ENCODE measurements at places on chromosomes 2 and 18. TPM values are rescaled to one million over a fixed set of nuclear protein-coding genes. Genes with fewer than 3 reads are reported as not detected.
A peak's percentile ranks its signal among the peaks of the same experiment; 100 is the strongest.

Gene FBXO11
- total RNA-seq: 65.0 TPM

Gene OR6B2
- total RNA-seq: not detected

Gene UXS1
- 43.2 TPM for total RNA-seq

Gene CD28
- total RNA-seq: not detected

Gene CYP1B1
- not detected for total RNA-seq

DNA sequence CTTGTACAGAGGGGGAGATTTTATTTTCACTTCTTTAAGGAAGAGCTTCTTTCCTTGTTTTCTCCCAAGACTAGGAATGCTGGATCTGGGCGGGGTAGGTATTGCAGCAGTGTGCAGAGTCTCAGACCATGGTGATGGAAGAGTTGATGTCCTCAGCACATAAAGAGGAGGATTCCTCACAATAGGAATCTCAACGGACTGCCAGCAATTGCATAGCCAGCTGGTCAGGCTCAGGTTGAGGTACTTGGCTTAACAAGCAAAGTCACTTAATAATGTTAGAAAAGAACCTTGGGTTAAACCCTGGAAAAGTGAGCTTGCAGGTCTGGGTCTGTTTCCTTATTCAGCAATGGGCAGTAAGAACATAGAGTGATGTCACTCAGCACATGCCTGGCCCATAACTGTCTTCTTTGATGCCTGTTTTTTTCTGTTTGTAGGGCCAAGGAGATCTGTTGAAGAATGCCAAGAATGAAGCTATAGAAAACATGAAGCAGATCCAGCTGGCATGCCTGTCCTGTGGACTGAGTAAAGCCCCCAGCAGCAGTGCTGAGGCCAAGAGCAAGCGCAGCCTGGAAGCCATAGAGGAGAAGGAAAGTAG lies 342.1 kb downstream of the PLCL1 start:
- DNase-seq: no peak

DNA sequence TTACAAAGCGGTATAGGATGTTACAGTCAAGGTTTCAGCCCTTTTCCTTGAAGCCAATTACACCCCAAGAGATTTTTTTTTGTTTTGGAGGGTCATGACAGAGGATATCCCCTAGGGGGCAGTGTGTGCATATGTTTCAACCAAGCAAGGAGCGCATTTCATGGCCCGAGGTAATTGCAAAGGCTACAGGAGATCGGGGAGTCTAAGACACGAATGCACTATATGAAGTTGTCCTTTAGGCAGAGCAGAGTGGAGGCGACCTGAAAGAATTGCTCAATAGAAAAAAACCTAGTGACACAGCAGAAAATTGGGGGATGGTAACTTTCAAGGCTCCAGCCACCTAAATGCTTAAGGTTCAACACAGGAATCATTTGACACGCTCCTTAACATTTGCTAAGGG lies 219.8 kb upstream of the PARD3B start:
- peak; percentile 89 for DNase-seq

Gene DNER
- total RNA-seq: not detected

DNA sequence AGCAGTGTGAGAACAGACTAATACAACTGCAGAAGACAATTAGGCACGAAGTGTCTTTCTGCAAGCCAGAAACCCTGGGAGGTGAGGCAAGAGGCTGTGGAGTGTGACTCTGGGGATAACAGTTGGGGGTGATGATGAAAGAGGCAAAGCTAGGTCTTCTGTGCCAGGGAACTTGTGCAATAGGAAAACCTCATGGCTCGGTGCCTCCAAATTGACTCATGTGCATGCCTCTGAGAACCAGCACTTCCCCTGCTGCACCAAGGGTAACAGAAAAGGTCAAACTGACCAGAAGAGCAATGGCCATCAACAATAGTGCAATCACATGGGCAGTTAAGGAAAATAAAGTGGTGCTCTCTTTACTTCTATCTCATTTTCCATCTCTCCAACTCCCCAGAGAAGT lies 136.4 kb downstream of the SCG2 start:
- peak; percentile 84 for DNase-seq

Gene PXDN
- total RNA-seq: 248 TPM

- no peak for DNase-seq
Measured at GRCh38 chr2:151204756-151205155, 56.9 kb downstream of the RBM43 start.

- no peak for DNase-seq
Measured at GRCh38 chr2:10231551-10232085, 71.1 kb upstream of the HPCAL1 start.

Gene LDAH
- 24.2 TPM for total RNA-seq

Gene PPIL3
- 28.7 TPM for total RNA-seq

Gene KCNE4
- total RNA-seq: not detected

GRCh38 chr18:9366126-9366714 lies 31.6 kb downstream of the TWSG1 start:
- DNase-seq: peak; percentile 79

GRCh38 chr2:138910427-138910826 lies 130.2 kb upstream of the NXPH2 start:
- no peak for DNase-seq

GRCh38 chr2:37984176-37984575 lies 59.1 kb downstream of the RMDN2 start:
- DNase-seq: no peak

DNA sequence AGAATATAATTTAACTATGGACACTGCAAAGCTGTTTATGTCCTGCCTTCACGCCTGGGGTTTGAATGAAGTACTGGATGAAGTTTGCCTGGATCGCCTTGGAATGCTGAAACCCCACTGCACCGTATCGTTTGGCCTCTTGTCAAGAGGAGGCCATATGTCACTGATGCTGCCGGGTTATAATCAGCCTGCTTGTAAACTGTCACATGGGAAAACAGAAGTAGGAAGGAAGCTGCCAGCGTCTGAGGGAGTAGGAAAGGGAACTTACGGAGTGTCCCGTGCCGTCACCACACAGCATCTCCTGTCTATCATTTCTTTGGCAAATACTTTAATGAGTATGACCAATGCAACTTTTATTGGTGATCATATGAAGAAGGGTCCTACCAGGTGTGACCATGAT lies 105.8 kb downstream of the WDR7 start:
- DNase-seq: no peak

DNA sequence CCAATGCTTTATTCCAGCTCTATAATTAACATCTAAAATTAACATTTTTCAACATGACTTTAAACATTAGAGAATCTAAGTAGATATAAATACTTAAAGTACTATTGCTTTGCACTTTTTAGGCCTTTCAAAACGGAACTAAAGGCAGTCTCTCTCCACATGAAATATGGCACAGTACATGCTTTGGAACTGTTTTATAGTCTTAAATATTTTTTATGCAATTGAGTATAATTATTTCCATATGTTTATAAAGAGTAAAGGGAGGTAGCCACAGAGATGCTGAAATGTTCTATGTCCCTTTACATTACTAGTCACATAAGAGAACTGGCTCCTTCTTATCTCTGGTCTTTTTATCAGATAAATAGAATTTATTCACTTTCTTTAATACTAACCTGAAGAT lies 674.0 kb downstream of the PLCL1 start:
- no peak for DNase-seq

DNA sequence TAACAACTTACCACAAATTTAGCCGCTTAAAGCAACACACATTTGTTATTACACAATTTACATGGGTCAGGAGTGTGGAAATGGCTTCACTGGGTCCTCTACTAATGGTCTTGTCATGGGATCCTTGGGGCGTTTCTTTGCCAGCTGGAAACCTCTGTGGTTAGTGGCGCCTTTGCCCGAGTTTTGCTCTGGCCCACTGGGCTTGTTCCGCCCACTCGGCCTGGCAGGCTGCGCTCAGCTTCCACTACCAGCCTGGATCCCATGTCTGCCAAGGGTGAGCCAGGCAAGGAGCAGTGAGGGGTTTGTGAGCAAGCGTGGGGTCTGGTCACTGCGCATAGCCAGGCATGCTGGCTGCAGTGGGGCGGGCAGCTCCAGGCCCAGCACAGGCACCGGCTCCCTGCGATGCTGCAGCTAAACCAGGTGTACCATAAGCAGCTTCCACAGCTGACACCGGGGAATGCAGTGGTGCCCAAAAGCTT lies 16.2 kb upstream of the MBD2 start:
- DNase-seq: no peak

DNA sequence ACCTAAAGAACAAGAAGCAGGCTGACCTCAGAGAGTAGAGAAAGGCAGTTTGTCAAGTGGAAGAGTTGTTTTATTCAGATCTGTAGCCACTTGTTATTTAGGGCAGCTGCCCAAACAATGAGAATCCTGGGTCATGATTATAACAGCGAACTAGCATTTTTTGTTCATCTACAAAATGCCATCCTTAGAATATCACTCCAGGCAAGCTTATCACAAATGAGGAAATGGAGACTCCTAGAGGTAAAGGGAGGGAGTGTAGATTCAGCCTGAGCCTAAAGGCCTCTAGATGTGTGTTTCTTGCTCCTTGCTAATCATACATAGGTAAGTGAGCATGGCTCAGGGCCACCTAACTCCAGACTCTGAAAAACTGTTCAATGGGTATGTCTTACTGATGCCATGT lies 126.1 kb downstream of the HNMT start:
- DNase-seq: peak; percentile 76

DNA sequence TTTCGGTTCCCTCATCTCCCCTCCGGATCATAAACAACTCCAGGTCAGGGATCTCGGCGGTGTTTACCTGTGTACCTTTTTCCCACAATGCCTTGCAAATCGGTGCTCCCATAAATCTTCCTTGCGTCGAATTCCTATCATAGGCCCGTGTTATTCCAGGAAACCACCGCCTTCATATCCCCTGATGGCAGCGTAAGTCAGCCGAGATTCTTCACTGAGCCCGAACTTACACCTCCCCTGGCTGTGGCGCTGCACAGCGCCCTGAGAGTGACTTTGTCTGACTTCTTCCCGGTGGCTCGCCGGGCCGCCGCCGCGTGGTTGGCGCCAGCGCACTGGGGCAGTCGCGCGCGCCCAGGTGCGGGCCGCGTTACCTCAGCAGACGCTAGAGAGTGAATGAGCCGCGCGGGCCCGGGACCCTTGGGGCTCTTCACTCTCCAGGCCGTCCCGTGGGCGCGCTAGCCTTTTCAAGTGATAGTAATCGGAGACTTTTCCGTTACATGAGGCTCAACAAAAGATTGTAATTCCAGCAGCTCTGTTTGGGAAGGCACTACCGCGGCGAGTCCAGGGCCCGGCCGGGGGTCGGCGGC lies 101.6 kb downstream of the SPTBN1 start:
- peak; percentile 73 for DNase-seq

DNA sequence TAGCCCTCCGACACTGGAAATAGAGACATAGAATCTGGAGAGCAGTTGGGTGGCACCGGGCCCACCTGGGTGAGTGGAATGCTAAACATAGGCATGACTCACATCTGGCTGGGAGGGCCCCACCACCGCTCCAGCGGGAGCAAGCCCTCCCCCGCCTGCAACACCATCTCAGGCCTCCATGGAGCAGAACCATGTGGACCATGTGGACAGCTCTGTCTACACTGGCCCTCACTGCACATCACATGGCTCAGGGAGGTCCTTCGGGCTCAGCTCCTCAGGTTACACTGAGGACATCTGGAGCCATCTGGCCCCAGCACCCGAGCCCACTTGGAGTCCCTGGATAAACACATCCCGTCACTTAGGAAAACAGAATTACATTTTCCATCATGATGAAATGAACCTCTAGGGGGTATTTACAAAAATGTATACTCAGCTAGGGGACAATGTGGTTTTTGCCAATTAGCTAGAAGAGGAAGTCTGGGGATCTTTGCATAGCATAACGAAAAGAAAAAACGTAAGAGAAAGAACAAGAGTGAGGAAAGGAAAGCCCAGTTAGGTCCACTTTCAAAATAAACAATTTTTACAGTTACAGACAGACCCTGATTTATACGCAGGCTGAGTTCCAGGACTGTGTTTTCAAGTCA lies 30.7 kb upstream of the MLPH start:
- no peak for DNase-seq

Gene KIAA2012
- not detected for total RNA-seq

GRCh38 chr2:17975401-17975800 lies 96.9 kb downstream of the KCNS3 start:
- DNase-seq: no peak

Gene MSTN
- total RNA-seq: not detected

GRCh38 chr18:456361-457139 lies 44.0 kb downstream of the COLEC12 start:
- DNase-seq: no peak

GRCh38 chr2:11571170-11571569 lies 37.3 kb downstream of the GREB1 start:
- DNase-seq: no peak

DNA sequence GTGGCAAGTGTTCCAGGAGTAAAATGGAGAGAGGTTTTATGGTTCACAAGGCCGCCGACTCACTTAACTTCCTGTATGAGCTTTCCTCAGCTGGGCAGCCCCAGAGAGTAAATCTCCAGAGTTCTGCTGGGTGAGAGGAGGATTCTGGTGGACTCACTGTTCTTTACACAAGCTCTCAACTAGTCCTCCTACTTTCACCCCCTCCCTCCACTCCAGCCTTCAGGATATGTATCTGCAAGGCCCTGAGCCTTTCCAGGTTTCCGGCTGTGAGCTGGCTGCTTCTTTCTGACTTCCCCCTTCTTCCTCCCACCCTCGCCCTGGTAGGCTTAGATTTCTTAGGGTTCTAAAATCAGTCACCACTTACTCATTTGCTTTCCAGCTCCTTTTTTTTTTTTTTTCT lies 34.0 kb downstream of the EML6 start:
- peak; percentile 21 for DNase-seq

DNA sequence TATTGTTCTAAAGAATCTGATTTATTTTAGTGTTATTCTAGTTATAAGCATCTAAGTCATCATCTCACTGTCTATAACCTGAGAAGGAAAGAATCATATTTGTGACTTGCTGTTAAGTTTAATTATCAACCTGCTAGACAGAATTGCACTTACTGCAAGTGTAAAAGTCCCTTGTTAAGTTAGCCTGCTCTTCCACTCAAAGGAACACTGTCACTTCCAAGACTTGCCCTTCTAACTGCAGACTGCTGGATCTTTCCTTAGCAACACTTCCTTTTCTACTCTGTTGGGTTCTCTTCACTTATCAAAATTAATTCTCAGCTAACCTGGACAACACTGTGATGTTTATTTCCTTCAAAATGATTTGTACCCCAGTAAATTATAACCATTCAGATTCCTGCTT lies 323.2 kb upstream of the TFPI start:
- peak; percentile 23 for DNase-seq

Gene TUBB8B
- total RNA-seq: 1.1 TPM

Gene APCDD1
- 0.95 TPM for total RNA-seq

Gene TEX44
- not detected for total RNA-seq

Data from endothelial cell of umbilical vein (primary cell).